ENCODE measurements at places on chromosomes 6 and 20.

GRCh38 chr6:161918109-161918531 is 644.3 kb upstream of the AGPAT4 start:
- DNase-seq, result no peak

DNA sequence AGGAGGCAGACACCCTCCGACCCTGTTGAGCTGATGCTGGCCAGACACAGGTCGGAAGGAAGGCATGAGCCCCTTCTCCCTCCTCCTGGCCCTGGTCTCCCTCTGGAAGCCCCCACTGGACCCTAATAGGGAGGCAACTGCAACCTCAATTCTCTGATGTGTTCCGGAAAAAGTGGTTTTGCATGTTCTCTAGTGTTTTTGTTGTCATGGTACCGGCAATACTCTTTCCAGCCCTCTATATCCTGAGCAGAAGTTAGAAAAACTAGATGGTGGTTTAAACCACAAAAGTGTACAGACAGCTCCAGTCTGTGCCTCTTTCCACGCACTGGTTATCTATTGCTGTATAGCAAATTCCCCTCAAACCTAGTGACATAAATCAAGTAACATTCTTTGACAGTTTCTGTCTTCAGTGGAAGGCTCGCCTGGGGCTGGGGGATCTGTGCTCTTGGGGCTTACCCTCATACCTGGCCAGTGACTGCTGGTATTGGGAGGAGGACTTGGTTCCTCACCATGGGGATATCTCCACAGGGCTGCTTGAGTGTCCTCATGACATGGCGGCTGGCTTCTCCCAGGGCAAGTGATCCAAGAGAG is 37.0 kb downstream of the SYTL3 start:
- no peak for DNase-seq

DNA sequence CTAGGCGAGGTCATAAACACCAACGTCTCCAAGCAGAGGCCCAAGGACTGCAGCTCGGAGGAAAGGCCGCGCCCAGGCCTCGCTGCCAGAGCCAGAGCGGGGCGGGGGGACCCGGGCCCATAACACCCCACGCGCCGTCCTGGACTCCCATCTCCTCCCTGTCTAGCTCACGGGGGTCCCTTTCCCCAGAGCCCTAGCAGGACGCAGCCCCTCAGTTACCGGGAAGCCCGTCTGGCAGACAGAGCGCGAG is 44.9 kb downstream of the MDFI start:
- no peak for DNase-seq

DNA sequence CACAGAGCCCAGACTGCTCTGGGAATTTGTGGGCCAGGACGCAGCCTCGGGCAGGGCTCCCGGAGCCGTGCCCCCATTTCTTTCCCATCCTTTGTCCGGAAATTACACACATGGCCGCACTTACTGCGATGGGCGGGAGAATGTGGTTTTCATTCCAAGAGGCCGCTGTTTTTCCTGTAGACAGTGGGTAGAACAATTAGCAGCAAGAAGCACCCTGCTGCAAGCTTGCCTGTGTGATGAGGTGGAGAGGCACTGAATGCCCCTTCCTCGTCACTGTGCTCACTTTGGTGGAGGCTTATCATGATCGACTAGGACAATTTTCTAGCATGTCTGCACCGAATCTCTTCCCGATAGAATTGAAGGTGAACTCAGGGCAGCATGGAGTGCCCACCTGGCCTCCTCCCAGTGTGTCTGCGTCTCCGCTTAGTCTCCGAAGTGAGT is 102.8 kb downstream of the DACT2 start:
- DNase-seq, result no peak

GRCh38 chr6:165232731-165233488 is 76.5 kb downstream of the C6orf118 start:
- no peak for DNase-seq

DNA sequence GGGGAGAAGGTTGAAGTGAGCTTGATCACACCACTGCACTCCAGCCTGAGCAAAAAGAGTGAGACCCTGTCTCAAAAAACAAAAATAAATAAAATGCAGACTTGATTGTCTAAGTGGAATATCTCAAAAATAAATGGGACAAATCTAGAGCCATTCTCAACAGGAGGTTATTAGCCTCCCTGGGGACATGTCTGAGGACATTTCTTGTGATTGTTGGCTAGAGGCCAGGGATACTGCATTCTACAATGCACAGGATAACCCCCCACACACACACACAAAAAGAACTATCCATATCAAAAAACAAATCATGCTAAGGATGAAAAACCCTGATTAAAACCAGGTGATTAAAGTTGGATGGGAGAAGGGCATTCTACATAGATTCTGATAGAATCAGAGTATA is 37.5 kb downstream of the FAM217A start:
- no peak for DNase-seq

GRCh38 chr6:347232-347631 is 44.3 kb upstream of the IRF4 start:
- no peak for DNase-seq

GRCh38 chr6:17311595-17312311 is 30.6 kb downstream of the RBM24 start:
- DNase-seq, result no peak

GRCh38 chr6:47268572-47269187 is 41.0 kb downstream of the TNFRSF21 start:
- DNase-seq, result no peak

GRCh38 chr6:18845896-18846295 is 458.7 kb downstream of the RNF144B start:
- DNase-seq, result no peak

DNA sequence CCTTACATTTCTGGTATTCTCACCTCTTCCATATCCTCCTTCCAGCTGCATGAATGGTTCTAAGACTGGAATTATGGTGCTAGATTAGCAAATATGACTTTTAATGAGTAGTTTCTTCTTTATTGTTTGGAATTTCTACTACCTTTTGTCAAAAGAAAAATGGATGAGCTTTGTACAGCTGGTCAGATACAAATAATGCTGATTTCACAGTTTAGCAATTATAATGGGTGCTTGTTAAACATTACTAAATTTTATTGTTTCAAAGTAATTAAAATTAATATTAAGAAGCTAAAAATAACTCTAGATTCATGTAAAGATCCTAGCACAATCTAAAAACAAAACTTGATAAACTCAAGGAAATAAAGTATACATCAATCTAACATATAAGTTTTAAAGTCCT is 32.3 kb upstream of the BEND6 start:
- no peak for DNase-seq

DNA sequence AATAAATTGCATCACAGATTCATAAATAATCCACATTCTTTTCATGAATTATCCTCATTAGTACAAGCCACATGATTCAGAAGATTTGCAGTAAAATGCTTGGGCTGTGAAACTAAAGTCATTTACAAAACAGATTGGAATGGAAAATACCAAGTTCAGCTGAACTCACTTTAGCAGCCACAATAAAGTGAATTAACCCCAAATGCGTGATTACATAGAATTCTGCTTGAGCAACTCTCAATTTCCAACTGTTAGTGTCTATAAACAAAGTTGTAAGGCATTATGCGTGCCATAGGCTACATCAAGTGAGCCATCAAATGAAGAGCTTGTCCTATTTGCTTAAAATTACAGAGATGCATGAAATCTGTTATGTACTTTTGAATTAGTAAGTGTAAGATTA is 60.4 kb upstream of the GFRAL start:
- DNase-seq, result no peak

GRCh38 chr6:4656106-4656505 is 120.1 kb upstream of the CDYL start:
- DNase-seq, result no peak

- no peak for DNase-seq
These were observed 86.2 kb upstream of the GPR6 start for GRCh38 chr6:109891924-109892323.

Data from cortex of kidney (tissue), 1 donor.